ENCODE measurements at places on chromosomes 3 and 15.

DNA sequence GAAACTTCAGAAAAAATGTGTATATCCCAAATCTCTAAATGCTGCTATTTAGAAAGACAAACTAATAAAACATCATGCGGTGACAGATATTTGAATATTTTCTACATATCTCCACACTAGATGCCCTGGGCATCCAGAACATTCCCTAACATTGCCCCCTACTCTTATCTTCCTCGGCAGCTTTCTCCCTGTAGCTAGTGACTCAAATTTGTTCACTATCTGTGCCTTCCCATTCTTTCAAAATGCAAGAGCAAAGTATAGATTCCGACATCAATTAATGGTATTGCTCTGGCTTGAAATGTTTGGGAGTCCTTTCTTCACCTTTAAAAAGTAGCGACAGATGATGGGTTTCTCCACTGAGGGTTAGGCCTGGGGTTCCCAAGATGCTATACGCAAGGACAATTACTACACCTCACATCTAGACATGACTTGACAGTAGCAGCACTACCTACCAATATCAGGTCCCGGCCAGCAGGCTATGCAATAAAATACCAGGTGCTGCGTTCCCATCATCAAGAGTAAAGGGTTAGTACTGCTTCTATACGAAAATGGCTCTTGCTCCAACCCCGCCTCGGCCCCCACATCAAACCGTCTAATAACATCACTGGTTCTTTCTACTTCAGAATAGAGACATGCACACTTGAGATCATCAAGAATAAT, 631 bp downstream of the UBR1 start:
- no peak for DNase-seq

GRCh38 chr3:71628522-71628921, 45.0 kb upstream of the FOXP1 start:
- DNase-seq, result no peak

DNA sequence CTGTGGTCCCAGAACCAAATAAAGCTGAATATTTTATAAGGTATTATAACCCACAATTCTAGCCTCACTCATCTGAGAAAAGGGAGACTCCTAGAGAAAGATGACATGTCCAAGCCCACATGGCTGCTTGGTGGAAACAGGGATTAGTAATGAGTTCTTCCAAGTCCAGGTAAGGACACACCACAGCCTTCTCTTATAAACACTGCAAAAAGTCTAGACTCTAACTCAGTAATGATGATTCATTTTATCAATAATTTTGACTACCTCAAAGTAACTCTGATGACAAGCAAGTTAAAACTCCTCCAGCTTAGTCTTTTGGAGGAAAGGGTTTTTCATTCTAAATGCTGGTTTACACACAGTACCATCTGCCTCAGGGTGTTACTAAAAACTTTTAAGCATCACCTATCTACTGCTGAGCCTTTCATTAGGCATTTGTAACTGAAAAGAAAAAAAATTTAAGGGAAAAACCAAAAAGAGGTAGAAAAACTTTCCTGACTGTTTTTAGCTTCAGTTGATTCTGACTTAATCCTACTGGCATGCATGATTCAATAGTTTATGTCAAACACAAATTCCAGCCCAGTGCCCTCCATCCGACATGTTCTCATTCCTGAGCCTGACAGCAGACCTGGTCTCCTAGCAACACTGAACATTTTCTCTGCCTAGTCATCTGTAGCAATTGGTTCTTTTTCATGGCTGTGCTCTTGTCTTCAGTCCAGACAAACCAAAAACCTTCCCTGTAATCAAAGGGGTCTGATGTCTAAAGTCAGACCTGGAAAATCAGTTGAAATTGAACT, 43.9 kb downstream of the P3H2 start:
- DNase-seq, result no peak

DNA sequence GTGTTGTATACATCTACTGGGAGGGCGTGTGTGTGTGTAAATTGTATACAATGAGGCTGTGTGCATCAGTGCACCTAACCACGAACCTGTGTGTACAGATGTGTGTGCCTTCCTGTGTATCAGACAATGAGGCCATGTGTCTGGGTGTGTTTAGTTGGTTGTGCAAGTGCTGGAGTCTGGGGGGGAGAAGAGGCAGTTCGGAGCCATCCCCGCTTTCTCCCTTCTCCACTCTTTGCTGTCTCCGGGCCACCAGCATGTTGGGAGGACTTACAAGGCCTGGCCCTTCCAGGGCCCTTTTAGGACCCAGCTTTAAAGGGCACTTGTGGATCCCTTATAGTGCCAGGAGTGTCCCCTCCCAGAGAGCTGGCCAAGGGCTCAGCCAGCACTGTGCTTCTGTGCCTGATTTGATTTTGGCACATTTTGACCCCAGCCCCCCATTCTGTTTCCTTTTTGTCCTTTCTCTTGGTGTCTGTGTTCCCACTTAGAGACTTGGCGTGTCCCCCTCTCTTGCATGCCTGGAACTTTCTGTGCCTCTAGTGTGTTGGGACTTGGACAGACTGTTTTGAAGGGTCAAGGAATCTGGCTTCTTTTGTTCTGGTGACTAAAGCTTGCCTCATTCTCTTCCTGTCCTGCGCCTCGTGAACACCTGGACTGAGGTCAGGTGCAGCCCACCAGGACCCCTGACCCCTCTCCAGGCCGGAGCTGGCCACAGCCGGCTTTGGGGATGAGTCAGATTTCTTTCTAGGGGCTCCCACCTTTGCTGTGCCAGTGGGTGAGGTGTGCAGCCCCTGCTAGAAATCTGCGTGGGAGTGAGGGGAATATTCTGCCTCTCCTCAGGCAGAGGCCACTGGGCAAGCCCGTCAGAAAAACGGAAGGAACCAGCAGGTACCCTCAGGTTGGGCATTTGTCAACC, 1.5 kb downstream of the CTDSPL start:
- no peak for DNase-seq

- no peak for DNase-seq
Observed at GRCh38 chr15:100517846-100518245, 10.9 kb downstream of the CERS3 start.

DNA sequence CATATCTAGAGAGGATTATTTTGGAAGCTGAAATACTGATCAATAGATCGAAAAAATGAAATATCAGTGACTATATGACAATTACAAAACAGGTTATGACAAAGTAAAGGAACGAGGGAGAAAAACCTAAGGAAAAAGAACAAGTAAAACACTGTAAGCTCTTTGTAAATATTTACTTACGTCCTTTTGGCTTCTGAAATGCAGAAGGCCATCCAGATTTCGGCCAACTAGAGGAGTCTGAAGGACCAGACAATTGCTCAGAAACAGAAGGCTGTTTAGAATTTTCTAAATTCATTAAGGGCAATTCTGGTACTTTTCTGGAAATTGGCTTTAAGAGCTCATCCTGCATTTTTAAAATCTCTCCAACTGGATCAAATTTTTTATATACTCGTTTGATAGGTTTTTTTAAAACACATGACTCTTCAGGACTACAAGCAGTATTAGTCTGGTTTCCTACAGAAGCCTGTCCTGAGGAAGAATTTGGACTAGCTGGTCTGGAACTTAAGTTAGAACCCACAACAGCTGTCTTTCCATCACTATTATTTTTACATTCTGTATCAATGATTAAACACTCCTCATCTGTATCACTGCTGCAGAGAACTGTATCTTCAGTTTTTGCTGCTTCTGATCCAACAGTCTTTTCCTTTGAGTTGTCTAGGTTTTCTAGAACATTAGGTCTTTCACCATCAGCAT, 30.1 kb downstream of the ICE2 start:
- DNase-seq, result no peak

GRCh38 chr15:58307313-58307961, 124.4 kb upstream of the LIPC start:
- DNase-seq, result no peak

- no peak for DNase-seq
Observed at GRCh38 chr3:115899535-115899934, 276.2 kb downstream of the GAP43 start.

GRCh38 chr3:189809583-189809982, 178.4 kb downstream of the TP63 start:
- DNase-seq, result no peak

DNA sequence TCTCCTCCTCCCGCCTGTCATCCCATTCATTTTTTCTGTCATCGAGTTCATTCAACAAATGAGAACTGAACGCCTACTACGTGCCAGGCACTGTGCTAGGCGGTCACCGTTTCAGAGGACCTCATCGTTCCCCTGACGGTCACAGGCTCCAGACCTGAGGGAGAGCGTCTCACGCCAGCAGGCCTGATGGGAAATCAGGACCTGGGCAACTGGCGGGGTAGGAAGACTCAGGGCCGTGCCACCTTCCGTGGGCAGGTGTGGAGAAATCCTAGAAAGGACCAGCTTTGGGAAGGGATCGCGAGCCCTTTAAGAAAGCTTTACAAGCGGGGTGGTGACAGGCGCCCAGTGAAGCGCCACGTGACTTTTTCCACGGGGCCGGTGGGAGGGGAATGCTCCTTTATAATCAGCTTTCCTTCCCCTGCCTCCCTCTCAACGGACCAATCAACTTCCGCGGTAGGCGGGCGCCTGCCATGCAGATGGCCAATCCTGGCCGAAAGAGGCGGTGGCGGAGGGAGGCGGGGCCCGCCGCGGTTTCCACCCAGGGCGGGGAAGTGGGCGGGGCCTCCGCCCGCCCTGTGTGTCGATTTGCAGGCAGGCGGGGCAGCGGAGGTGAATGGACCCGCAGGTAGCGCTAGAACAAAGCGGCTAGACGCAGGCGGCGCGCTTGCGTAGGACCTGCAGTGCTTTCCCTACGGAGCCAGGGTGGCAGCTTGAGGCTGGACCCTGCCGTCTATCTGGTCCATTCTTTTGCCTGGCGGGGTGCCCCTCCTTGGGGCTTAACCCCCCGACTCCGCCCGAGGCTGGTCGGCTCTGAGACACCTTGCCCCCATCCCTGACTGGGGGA, 819 bp upstream of the DUSP7 start:
- peak; percentile 92 for DNase-seq

GRCh38 chr3:60030982-60031381, 981.2 kb upstream of the CFAP20DC start:
- no peak for DNase-seq

DNA sequence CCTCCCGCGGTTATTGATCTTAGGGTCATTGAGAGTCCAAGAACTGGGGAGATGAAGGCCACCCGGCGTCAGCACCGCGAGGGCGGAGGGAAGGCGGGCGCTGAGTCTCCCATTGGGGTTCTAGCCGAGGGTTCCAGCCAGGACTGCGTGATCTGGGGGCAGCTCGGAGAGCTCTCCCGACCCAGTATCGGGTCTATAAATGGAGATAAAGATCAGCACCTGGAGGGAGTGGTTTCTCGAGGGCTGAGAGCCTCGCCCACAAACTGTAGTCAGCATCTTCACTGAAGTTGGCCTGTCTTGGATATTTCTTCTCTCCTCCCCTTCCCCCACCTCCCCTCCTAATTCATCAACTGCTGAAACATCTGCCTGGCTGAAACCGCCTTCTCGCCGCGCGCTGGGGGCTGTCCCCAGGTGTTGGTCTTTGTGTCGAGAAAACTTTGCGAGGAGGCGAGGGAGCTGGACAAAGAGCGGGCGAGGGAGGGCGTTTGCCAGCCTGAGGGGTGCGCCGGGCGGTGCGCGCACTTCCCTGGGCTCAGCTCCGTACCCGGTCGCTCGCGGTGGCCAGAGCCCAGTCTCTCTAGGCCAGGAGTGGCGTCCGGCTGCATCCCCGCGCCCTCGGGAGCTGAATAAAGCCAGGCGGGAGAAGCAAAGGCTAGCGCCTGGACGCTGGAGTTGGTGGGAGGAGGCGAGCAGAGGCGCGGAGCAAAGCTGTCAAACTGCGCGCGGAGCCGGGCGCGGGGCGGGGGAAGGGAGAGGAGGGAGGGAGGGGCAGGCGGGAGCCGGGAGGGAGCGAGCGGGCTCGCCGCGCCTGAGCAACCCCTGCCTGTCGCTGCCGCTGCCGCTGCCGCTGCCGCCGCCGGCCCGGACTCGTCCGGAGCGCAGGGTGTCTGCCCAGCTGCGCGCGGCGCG, at the start of gene ST8SIA2:
Gene ST8SIA2, plus strand, starts transcription at position 811 of the 909 bp plus-strand sequence. CDS start 184 bp downstream, outside the sequence.
- no peak for DNase-seq

DNA sequence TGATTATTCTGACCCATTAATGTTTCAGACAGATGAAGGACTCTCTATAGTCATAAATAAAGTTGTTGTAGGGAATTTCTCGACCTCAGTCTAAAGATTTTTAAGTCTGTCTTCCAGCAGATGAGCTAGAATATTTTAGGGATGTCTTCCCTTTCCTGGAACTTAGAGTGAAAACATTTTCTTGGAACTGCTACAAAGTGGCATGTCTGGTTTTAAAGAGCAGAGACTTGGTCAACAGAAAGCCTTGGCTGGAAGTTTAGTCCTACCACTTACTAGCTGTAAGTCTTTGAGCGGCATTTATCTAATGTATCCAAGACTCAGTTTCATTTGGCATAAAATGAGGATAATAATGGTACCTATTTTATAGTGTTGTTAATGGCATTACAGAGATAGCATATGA, 120.0 kb upstream of the TGFBR2 start:
- no peak for DNase-seq

- DNase-seq, result no peak
Observed at GRCh38 chr3:158451405-158452055, 119.5 kb upstream of the MLF1 start.

GRCh38 chr3:187136936-187137335, 2.4 kb downstream of the RPL39L start:
- DNase-seq, result no peak

- DNase-seq, result no peak
Observed at GRCh38 chr15:40234783-40235182, 4.1 kb upstream of the PAK6 start.

GRCh38 chr3:71536376-71536965, 47.1 kb downstream of the FOXP1 start:
- no peak for DNase-seq

GRCh38 chr3:147930232-147930807, 521.2 kb downstream of the ZIC1 start:
- DNase-seq, result no peak

DNA sequence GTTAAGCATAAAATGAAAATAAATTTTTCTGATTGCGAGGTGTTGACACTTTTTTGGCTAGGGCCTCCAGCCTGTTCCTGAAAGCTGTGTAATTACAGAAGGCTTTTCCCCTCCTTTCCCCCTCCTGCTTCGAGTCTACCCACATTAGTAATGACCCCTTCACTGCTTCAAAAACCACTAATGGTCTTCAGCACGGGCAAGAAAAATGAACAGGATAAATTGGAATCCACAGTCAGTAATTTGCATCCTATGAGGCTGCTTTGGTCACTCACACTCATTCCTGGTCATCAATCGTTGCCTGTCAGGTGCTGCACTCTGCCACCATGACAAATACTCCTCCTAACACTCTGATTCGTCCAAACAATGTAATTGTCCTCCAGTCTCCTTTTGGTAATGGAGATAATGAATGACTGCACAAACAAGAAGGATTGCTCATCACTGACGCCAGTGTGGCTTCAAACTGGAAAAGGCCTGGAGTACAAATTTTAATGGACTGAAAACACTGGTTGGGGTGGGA, 148.6 kb downstream of the MEIS2 start:
- peak; percentile 64 for DNase-seq

GRCh38 chr3:9452417-9452816, 55.0 kb downstream of the SETD5 start:
- no peak for DNase-seq

- no peak for DNase-seq
Observed at GRCh38 chr3:60086811-60087210, 1037.0 kb upstream of the CFAP20DC start.

- no peak for DNase-seq
Observed at GRCh38 chr3:35079403-35079802, 559.9 kb upstream of the ARPP21 start.

GRCh38 chr3:25043749-25044148, 384.3 kb upstream of the RARB start:
- DNase-seq, result no peak
